ENCODE measurements at places on chromosomes 2 and 18.

- DNase-seq = no peak
Observed at GRCh38 chr2:143420313-143420712, 291.1 kb downstream of the ARHGAP15 start.

DNA sequence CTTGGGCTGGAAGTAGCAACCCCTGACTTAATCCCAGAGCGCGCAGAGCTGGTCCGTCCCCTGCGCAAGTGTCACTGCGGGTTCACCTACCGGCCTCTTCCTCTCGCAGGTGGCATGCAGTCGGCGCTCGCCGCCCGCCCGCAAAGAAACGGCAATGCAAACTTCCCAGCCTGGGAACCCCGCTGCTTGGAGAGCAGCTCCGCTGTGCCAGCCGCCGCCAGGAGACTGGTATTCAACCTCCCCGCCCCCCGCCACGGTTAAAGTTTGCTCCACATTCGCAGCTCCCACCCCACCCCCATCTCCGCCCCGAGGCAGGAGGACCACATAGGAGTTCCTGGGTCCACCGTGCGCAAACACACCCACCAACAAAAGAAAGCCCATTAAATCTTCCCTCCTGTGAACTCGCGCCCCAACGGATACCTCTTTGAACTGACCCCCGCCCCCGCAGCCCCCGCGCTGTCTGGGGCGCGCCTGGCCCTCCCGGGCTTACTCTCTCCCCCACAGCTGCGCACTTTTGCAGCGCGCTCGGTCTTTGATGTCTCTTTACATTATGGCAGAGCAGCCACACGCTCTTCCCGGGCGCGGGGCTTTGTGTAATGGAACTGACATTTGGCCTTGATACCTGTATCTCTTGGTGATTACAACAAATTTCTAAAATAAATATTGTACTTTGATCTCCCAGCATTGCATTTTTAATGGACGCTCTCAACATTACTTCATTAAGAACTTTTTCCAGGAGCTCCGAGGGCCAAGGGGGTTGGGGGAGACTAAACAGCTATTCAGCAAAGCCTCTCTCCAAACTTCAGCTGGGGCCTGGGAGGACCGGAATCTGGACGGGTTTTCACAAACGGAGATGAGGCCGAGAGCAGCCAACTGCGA, 3.1 kb upstream of the SP5 start:
- DNase-seq = no peak

DNA sequence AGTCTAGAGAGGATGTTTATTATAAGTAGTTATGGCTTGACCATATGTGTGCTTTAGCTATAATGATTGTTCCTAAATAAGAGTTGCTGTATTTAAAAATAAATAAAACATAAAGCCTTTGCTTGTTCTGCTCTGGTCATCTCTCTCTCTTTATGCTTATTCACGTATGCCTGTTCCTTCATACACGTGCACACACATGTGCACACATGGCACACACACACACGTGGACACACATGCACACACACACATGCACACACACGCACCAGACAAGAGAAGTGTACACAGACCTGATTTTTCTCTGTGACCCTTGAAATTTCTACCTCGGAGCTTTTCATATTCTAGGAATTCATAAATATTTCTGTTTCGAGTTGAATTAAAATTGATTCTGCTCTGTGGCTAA, 658.2 kb upstream of the SALL3 start:
- DNase-seq = no peak

GRCh38 chr2:194301946-194302345, 1355.1 kb upstream of the SLC39A10 start:
- no peak for DNase-seq

- DNase-seq = no peak
Observed at GRCh38 chr2:78768016-78768415, 257.5 kb upstream of the REG3G start.

DNA sequence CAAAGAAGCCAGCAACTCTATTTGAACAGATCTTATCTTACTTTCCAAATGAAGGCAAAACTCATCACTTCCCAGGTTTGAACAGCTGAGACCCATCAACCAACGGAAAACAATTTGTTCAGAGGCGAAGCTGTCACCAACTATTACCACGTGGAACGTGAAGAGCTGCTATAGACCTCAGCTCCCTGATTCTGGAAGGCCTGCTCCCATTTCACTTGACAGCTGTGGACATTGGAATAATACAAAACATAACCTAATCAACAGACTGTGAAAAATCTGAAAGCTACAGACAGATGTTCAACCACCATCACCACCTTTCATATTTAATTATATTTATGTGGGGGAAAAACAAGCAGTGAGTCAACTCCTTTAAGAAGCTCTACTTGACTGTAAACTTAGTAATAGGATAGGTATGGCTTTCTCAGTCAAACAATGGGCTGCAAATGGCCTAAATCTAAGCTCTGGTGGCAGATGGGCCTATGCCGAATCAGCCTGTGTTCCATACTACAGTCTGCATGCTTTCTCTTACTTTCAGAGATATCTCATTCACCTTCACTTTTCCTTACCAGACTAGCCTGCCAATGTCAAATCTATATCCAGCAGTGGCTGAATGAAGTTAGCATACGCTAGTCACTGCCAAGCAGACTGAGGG, 896.4 kb downstream of the TDRD15 start:
- DNase-seq = no peak

GRCh38 chr2:18426174-18426573, 134.3 kb downstream of the RDH14 start:
- DNase-seq = no peak
